ENCODE measurements at places on chromosomes 16 and 17. TPM values are rescaled to one million over a fixed set of nuclear protein-coding genes. Genes with fewer than 3 reads are reported as not detected.

The TBC1D3I gene
- total RNA-seq = 1.2 TPM

- peaks cover 26% of the 10 kb centered on the region for H3K27me3 ChIP-seq
- no peaks in the 10 kb centered on the region for H3K36me3 ChIP-seq
- no peak for DNase-seq
- H3K27ac ChIP-seq = no peak overlapping the region
- no peaks in the 10 kb centered on the region for H3K4me1 ChIP-seq
- H3K4me3 ChIP-seq = no peak overlapping the region
Observed at GRCh38 chr16:86882586-86883280, 304.4 kb downstream of the FOXL1 start.

GRCh38 chr16:1493746-1494094, 560 bp downstream of the TELO2 start:
- H3K4me1 ChIP-seq = peaks cover 10% of the 10 kb centered on the region
- DNase-seq = no peak
- H3K27me3 ChIP-seq = no peaks in the 10 kb centered on the region
- H3K27ac ChIP-seq = peak overlapping the region; percentile 65
- H3K36me3 ChIP-seq = peaks cover 13% of the 10 kb centered on the region

The KCNJ12 gene
- total RNA-seq = not detected

The ORC6 gene
- 56.8 TPM for total RNA-seq

- peaks cover 2% of the 10 kb centered on the region for H3K4me1 ChIP-seq
- H3K4me3 ChIP-seq = no peak overlapping the region
- no peak overlapping the region for H3K27ac ChIP-seq
- no peaks in the 10 kb centered on the region for H3K27me3 ChIP-seq
Observed at GRCh38 chr17:83181991-83182619, 102.7 kb downstream of the METRNL start.
